CD4-positive, alpha-beta T cell treated with Interleukin-4 for 1 hour (primary cell): ENCODE measurements at places on chromosomes 3 and 15.

GRCh38 chr3:143479727-143480126, 360.2 kb downstream of the CHST2 start:
- DNase-seq = no peak

DNA sequence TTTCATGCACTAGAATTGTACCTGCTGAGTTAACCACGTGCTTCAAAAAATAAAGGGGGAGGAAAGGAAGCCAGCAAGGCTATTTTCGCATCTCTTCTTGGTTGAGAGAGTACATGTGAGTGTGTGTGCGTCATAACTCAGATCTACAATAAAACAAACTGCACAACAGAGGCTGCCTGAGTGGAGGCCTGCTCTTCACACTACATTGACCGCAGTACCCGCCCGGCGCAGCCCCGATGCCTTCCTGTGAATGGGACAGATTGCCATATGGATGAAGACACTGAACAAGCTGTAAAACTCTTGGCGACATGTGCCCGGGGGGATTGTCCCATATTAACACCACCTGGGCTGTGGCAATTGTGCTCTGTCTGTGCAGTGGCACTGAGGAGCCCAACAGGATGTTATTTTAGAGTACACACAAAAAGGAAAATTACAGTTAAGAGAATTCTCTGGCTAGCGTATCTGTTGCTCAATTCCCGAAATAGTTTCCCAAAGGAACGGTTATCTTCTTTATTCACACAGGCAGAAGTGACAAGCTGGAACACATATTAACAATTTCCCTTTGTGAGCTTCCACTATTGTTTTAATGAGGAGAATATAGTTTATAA, 551.5 kb downstream of the FOXP1 start:
- peak; percentile 73 for DNase-seq

- DNase-seq = no peak
Observed at GRCh38 chr3:97421565-97421964, 343.0 kb upstream of the ARL6 start.

DNA sequence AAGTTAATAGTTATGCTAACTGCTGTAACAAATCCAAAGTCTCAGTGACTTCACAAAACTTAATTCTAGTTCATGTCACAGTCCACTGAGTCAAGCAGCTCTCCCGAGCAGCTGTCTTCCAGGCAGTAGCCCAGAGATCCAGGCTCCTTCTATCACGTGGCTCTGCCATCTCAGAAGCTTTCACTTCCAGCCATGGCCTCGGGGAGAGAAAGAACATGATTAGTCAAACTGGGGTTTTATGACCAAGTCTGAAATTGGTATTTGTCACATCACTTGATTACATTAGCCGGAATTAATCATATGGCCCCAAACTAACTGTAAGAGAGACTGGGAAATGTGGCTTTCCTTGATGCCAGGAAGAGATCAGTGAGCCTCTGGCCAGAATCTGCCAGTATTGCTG, 70.2 kb upstream of the DGKG start:
- no peak for DNase-seq

DNA sequence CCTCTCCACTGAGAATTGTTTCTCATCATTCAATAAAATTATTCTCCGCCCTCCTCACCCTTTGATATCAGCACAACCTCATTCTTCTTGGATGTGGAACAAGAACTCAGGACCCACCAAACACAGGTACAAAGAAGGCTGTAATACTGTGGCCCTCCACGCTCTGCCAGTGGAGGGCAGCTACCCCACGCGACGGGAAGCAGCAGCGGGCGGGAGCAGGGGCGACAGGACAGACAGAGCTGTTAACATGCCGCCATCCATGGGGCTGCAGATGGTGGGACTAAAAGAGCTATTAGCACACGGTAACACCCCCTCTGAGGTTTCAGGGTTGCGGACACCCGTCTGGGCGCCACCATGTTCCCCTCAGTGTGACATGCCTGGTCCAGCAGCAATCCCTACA, 37.5 kb downstream of the EMC4 start:
- no peak for DNase-seq

DNA sequence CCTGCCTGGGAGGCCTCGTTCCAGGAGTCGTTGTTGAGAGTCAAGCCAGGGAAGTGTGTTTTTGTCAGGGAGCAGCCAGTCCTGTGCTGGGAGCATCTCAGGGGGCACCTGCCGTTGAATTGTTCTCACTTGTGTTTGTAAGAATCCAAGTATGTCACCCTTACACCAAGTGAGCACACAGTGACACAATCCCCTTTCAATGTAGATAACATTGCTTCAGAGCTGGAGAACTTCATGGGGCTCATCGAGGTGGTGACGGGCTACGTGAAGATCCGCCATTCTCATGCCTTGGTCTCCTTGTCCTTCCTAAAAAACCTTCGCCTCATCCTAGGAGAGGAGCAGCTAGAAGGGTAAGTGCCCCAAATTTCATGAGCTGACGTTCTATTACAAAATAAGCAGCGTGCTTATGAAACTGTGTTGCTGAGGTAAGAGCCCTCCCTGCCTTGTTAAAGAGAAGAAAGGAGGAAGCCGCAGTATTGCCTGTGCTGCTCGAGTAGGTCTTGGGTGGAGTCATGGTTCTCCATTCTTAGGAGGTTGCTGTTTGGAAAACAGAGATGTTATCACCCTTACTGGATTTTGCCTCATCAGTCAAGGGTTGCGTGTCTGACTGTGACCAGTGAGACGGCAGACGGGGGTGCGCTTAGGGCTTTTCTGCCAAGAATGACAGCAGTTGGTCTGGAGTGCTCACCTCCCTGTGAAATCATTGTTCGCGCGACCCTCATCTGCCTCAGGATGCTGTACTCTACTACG, 108.1 kb downstream of the PGPEP1L start:
- DNase-seq = peak; percentile 51
